ENCODE measurements at places on chromosomes 16 and 17. TPM values are rescaled to one million over a fixed set of nuclear protein-coding genes. Genes with fewer than 3 reads are reported as not detected.

HOXB6 gene
- total RNA-seq: not detected

PIRT gene
- total RNA-seq: not detected

SHPK gene
- total RNA-seq: 17.4 TPM

AP2B1 gene
- total RNA-seq: 65.0 TPM

FMNL1 gene
- 1.7 TPM for total RNA-seq

NDUFAB1 gene
- total RNA-seq: 122 TPM

CCL17 gene
- total RNA-seq: not detected

ZNF423 gene
- 0.69 TPM for total RNA-seq

RHBDL3 gene
- 0.34 TPM for total RNA-seq

TBC1D3H gene
- not detected for total RNA-seq

DGKE gene
- 1.00 TPM for total RNA-seq

GP1BA gene
- not detected for total RNA-seq

IL17C gene
- total RNA-seq: not detected

SPECC1 gene
- 20.6 TPM for total RNA-seq

CMTM1 gene
- total RNA-seq: 3.3 TPM

MEOX1 gene
- not detected for total RNA-seq

SMIM22 gene
- total RNA-seq: not detected

SMURF2 gene
- 24.4 TPM for total RNA-seq

RHOT2 gene
- total RNA-seq: 50.6 TPM

CD300LF gene
- total RNA-seq: not detected

WSCD1 gene
- 2.1 TPM for total RNA-seq

CDH8 gene
- total RNA-seq: not detected

KCNH4 gene
- not detected for total RNA-seq

CACNG3 gene
- total RNA-seq: not detected

RAB34 gene
- 83.6 TPM for total RNA-seq

PRAC1 gene
- not detected for total RNA-seq

TBC1D3K gene
- total RNA-seq: 0.33 TPM

SLC25A19 gene
- total RNA-seq: 10.2 TPM

TBX6 gene
- total RNA-seq: 0.36 TPM

KRTAP2-3 gene
- not detected for total RNA-seq

NOL3 gene
- 20.7 TPM for total RNA-seq

NOS2 gene
- total RNA-seq: under 0.01 TPM

BRIP1 gene
- total RNA-seq: 11.7 TPM

MMP2 gene
- 225 TPM for total RNA-seq

C17orf78 gene
- not detected for total RNA-seq

SLC52A1 gene
- not detected for total RNA-seq

SPATA32 gene
- not detected for total RNA-seq

KRTAP1-1 gene
- not detected for total RNA-seq

POLDIP2 gene
- 96.7 TPM for total RNA-seq

CHST4 gene
- not detected for total RNA-seq

SALL1 gene
- total RNA-seq: not detected

RASL10B gene
- total RNA-seq: 0.93 TPM

CAVIN1 gene
- total RNA-seq: 159 TPM

MRM3 gene
- total RNA-seq: 39.0 TPM

KRT12 gene
- total RNA-seq: 0.34 TPM

HEATR9 gene
- not detected for total RNA-seq

XAF1 gene
- 215 TPM for total RNA-seq

NPIPA7 gene
- total RNA-seq: 2.5 TPM

ABCC12 gene
- total RNA-seq: not detected

LDHD gene
- total RNA-seq: 1.4 TPM

EFTUD2 gene
- total RNA-seq: 93.9 TPM

DERL2 gene
- 40.3 TPM for total RNA-seq

AIPL1 gene
- total RNA-seq: 0.34 TPM

Data from melanocyte of skin (primary cell).